ENCODE measurements at places on chromosomes 1 and 21. TPM values are rescaled to one million over a fixed set of nuclear protein-coding genes. Genes with fewer than 3 reads are reported as not detected.

CATSPER4 gene
- not detected for total RNA-seq

DNA sequence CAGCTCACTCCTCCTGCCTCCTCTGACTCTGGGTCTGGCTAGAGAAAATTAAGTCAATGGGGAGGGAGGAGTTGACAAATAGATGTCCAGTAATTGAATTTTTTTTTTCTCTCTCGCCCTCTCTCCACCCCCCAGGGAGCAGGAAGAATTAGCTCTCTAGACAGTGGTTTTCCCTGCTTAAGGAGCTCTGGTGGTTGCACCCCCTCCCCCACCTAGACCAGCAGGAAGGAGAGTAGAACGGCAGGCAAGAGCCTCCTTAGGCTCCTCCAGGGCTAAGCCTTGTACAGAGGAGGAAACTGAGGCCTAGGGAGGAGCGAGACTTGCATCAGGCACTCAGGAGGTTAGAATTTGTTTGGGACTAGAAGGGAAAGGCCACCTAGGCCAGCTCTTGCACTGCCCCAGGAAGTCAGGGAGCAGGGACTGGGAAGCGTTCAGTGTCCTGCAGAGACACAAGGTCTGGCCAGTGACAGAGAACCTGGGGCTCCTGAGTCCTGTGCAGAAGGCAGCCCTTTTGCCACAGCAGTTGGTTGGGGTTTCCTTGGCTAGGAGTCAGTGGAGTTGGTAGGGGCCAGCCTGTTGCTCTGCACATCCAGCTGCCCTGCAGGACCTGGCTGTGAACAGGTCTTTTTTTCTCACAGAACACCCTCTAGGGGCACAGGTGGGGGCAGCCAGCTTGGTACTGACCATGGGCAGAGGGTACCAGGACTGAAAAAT lies 49.5 kb upstream of the ACOT11 start:
- H3K27me3 ChIP-seq: no peaks in the 10 kb centered on the region
- no peaks in the 10 kb centered on the region for H3K4me1 ChIP-seq
- no peak overlapping the region for H3K27ac ChIP-seq
- no peak overlapping the region for H3K4me3 ChIP-seq

- no peak for DNase-seq
- H3K27ac ChIP-seq: no peak overlapping the region
- no peaks in the 10 kb centered on the region for H3K4me1 ChIP-seq
- H3K36me3 ChIP-seq: no peaks in the 10 kb centered on the region
- H3K27me3 ChIP-seq: no peaks in the 10 kb centered on the region
These were observed 162.8 kb downstream of the NEGR1 start for GRCh38 chr1:72119491-72119890.

GRCh38 chr1:205437570-205437969 lies 15.7 kb upstream of the LEMD1 start:
- peaks cover 12% of the 10 kb centered on the region for H3K4me1 ChIP-seq
- H3K4me3 ChIP-seq: no peak overlapping the region
- no peaks in the 10 kb centered on the region for H3K27me3 ChIP-seq
- no peak overlapping the region for H3K27ac ChIP-seq
- H3K36me3 ChIP-seq: no peaks in the 10 kb centered on the region

DNA sequence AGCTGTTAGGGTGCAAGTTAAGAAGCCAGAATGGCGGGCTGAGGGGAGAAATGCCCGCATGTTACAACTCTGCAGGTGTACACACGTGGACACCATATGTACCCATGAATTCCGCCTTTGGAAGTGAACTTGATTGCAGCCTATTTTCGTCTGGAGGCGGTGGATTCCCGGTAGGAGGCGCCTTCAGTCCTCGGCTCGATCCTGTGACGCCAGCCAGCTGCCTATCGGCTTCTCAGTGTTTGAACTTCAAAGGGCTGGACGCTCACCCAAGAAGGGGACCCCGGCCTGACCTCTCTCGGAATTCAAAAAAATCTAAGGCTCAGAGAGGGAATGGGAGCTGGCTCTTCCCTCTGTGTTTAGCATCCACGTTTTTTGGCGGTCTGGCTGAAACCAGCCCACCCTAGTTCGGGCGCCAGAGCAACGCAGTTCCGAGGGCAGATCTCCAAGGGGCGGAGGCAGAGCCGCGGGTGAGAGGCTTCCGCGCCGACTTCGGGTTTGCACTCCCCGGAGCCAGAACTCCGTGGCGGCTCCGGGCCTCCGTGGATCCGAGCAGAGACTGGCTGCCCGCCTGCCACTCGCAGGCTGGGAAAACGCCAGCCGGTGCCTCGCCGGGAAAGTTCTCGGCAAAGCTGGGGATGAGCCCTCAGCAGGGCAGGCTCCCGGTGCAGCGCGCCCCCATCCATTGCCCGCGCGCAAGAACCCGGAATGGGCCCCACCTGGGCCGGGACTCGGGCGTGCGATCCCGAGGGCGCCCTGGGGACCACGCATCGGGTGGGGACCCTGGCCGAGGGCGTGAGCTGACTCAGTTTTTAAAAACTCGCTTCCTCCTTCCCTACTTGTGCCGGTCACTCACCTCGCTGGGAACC lies 996 bp upstream of the TMEM51 start:
- peak overlapping the region; percentile 55 for H3K4me3 ChIP-seq
- H3K36me3 ChIP-seq: no peaks in the 10 kb centered on the region
- DNase-seq: peak; percentile 94
- H3K4me1 ChIP-seq: peaks cover 21% of the 10 kb centered on the region

- DNase-seq: peak; percentile 95
- peaks cover 8% of the 10 kb centered on the region for H3K4me1 ChIP-seq
- H3K4me3 ChIP-seq: no peak overlapping the region
- H3K27me3 ChIP-seq: no peaks in the 10 kb centered on the region
- H3K36me3 ChIP-seq: no peaks in the 10 kb centered on the region
These were observed 29.7 kb downstream of the ENO1 start for GRCh38 chr1:8848663-8849386.

DNA sequence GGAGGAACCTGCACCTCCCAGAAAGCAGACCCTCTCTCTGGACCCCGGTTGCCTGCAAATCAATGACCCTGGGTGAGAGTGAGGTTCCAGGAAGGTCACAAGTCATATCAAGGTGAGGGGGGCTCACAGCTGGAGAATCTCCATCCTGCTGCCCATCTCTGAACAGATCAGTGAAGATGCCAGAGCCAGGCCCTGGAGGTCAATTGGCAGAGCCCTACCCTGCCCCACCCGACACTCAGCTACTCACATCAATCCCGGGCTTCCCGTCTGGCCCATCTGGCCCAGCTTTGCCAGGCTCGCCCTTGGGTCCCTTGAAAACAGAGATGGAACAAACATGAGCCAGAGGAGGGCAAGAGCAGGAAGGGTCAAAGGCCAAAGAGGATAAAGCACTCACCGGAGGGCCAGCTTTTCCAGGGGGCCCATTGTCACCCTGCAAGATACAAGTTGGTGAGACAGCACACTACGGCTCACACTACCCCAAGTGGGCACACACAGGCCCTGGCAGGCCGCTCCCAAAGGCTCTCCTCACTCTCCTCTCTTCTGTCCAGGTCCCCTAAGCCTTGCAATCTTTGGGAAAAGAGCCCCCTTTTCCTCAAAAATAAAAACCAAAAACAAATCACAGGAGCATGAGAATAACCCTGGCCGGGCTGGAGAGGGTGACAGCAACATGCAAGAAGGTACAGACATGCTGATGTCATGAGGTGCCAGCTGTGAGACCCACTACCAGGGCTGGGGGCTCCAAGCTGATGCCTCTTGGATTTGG lies 2.9 kb downstream of the COL9A2 start:
- H3K36me3 ChIP-seq: no peaks in the 10 kb centered on the region
- peaks cover 4% of the 10 kb centered on the region for H3K27me3 ChIP-seq
- H3K4me3 ChIP-seq: no peak overlapping the region
- H3K4me1 ChIP-seq: peaks cover 11% of the 10 kb centered on the region

Data from ovary (tissue), 10 donors.